ENCODE measurements at places on chromosomes 2 and 18.

GRCh38 chr18:26919201-26919600 lies 53.7 kb upstream of the AQP4 start:
- no peak for DNase-seq

GRCh38 chr2:85468704-85469349 lies 50.3 kb downstream of the SH2D6 start:
- DNase-seq: peak; percentile 41

- no peak for DNase-seq
These were observed 189.8 kb downstream of the FAM210A start for GRCh38 chr18:13536578-13536977.

GRCh38 chr2:133848111-133848649 lies 279.9 kb upstream of the NCKAP5 start:
- no peak for DNase-seq

- DNase-seq: no peak
These were observed 862.6 kb downstream of the BCL11A start for GRCh38 chr2:59690849-59691248.

- peak; percentile 74 for DNase-seq
These were observed 23.5 kb downstream of the COMMD1 start for GRCh38 chr2:61928826-61929461.

- DNase-seq: no peak
These were observed 67.1 kb upstream of the CTDP1 start for GRCh38 chr18:79612291-79613108.

- DNase-seq: no peak
These were observed 688 bp upstream of the WDR33 start for GRCh38 chr2:127811397-127812321.
